ENCODE measurements at places on chromosomes 3 and 15.

- H3K36me3 ChIP-seq = no peaks in the 10 kb centered on the region
- no peak overlapping the region for H3K27ac ChIP-seq
- no peak for DNase-seq
- H3K27me3 ChIP-seq = peaks cover 31% of the 10 kb centered on the region
Observed at GRCh38 chr15:47959617-47960413, 161.0 kb upstream of the SLC24A5 start.

DNA sequence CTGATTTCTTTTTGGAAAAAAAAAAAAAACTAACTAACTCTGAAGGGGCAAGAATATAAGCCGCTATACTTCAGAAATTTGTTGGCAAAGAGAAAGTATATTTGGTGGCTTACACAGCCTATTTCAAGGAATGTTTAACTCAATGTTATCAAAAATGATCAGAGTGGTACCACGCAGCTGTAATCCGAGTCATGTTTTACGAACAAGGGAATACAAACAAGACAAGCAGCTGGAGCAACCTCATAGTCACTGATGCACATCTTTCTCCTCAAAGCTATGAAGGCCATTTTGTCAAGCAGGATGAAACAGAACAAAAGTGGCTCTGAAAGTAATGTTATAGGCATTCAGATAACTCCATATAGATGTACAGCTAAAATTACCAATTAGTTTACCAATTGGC is 81.2 kb downstream of the SCAPER start:
- no peaks in the 10 kb centered on the region for H3K27me3 ChIP-seq
- peaks cover 17% of the 10 kb centered on the region for H3K4me1 ChIP-seq
- no peak overlapping the region for H3K4me3 ChIP-seq
- DNase-seq = no peak

DNA sequence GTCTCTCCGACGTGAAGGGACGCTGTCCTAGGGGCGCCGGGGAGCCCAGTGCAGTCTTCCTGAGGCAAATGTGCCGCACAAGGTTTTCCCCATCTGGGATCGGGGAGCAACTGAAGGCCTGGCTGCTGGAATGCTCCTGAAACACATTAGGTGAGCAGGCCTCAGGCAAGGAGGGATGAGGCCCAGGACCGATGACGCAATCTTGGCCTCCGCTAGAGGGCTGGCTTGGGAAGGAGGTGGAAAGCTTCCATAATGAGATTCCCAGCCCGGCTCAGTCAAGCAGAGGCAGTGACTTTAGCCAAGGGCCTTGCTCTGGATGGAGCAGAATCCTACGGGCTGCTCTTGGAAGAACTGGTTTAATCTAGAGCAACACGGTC is 50.8 kb downstream of the CPN2 start:
- H3K27me3 ChIP-seq = peaks cover 27% of the 10 kb centered on the region
- H3K4me3 ChIP-seq = no peak overlapping the region
- DNase-seq = no peak

DNA sequence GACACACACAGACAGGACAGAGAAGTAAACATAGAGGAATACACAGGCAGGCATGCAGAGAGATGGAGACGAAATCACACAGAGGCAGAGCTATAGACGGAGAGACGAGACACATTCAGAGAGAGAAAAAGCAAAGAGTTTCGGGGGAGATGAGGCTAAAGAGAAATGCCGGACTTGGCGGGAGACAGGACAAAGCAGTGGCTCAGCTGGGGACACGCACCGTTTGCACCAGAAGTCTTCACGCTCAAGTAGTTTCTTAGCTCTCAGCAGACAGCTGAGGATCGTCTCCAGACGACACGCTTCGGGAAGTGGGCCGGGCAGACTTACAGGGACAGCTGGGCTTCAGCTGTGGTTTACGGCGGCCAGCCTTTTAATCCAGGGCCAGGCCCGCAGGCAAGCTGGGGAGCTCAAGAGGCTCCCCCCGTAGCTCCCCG is 56.2 kb upstream of the DLG1 start:
- peaks cover 3% of the 10 kb centered on the region for H3K27me3 ChIP-seq
- H3K4me3 ChIP-seq = no peak overlapping the region
- DNase-seq = no peak
- H3K4me1 ChIP-seq = no peaks in the 10 kb centered on the region
- no peaks in the 10 kb centered on the region for H3K36me3 ChIP-seq

- no peak overlapping the region for H3K27ac ChIP-seq
- no peaks in the 10 kb centered on the region for H3K36me3 ChIP-seq
- no peak for DNase-seq
- H3K4me3 ChIP-seq = no peak overlapping the region
- no peaks in the 10 kb centered on the region for H3K27me3 ChIP-seq
Observed at GRCh38 chr3:162507397-162507796, 1010.8 kb downstream of the OTOL1 start.

GRCh38 chr3:44842376-44842775 is 19.3 kb upstream of the TMEM42 start:
- DNase-seq = no peak
- peaks cover 69% of the 10 kb centered on the region for H3K36me3 ChIP-seq
- no peaks in the 10 kb centered on the region for H3K4me1 ChIP-seq
- no peaks in the 10 kb centered on the region for H3K27me3 ChIP-seq
- H3K27ac ChIP-seq = no peak overlapping the region
- H3K4me3 ChIP-seq = no peak overlapping the region

- H3K36me3 ChIP-seq = peaks cover 12% of the 10 kb centered on the region
- DNase-seq = no peak
- no peaks in the 10 kb centered on the region for H3K4me1 ChIP-seq
- H3K27me3 ChIP-seq = no peaks in the 10 kb centered on the region
- no peak overlapping the region for H3K27ac ChIP-seq
- no peak overlapping the region for H3K4me3 ChIP-seq
Observed at GRCh38 chr3:17315897-17316296, 426.5 kb downstream of the TBC1D5 start.

- H3K36me3 ChIP-seq = no peaks in the 10 kb centered on the region
- no peaks in the 10 kb centered on the region for H3K27me3 ChIP-seq
- no peak for DNase-seq
- H3K27ac ChIP-seq = peak overlapping the region; percentile 64
- peaks cover 19% of the 10 kb centered on the region for H3K4me1 ChIP-seq
Observed at GRCh38 chr3:127674790-127675189, 2.0 kb downstream of the ABTB1 start.

DNA sequence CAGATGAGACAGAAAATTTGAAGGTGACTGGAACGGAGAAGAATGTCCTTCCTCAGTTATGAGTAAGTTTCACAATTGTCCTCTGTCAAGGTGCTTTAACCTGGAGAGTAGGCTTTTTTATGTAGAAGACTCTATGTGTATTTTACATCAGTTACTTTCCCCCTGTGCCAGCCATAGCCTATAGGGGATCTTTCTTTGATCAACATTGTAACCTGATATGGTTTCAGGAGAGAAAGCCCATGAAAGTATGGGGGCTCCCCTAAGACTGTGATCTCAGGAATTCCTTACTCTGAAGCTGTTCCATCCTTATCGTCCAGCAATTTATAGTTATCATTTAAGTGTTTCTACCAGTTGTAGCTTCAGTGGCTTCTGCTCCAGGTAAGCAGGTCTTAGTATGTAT is 1076.3 kb upstream of the EPHA6 start:
- H3K4me3 ChIP-seq = no peak overlapping the region
- H3K27ac ChIP-seq = no peak overlapping the region
- no peak for DNase-seq
- no peaks in the 10 kb centered on the region for H3K36me3 ChIP-seq

DNA sequence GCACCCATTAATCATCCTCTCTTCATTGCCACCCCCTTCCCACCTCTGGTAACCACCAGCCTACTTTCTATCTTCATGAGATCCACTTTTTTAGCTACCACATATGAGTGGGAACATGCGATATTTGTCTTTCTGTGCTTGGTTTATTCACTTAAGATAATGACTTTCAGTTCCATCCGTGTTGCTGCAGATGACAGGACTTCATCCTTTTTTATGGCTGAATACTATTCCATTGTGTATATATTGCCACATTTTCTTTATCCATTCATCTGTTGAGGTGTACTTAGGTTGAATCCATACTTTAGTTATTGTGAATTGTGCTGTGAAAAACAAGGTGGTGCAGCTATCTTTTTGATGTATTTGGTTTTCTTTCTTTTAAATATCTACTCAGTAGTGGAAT is 53.3 kb upstream of the NR2C2 start:
- no peak for DNase-seq
- no peaks in the 10 kb centered on the region for H3K36me3 ChIP-seq
- H3K4me1 ChIP-seq = no peaks in the 10 kb centered on the region
- H3K27me3 ChIP-seq = no peaks in the 10 kb centered on the region
- no peak overlapping the region for H3K4me3 ChIP-seq

DNA sequence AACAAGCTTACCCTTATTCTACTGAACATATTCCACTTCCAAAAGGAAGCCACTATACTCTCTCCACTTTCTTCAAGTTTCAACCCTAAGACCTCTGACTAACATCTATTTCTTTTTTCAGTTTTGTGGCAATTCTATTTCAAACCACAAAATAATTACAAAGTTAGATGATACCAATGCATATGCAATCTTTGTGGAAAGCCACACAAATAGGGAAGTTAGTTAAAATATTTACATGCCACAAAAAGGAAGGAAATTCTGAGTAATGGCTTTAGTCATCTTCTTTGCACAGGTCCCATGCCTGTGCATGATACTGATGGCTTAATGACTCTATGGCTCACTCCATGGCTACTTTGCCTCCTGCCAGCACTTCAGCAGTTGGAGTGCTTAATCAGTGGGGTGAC is 57.0 kb upstream of the MCTP2 start:
- H3K36me3 ChIP-seq = peaks cover 1% of the 10 kb centered on the region
- H3K4me3 ChIP-seq = no peak overlapping the region
- peaks cover 4% of the 10 kb centered on the region for H3K27me3 ChIP-seq
- H3K27ac ChIP-seq = no peak overlapping the region
- peaks cover 19% of the 10 kb centered on the region for H3K4me1 ChIP-seq

DNA sequence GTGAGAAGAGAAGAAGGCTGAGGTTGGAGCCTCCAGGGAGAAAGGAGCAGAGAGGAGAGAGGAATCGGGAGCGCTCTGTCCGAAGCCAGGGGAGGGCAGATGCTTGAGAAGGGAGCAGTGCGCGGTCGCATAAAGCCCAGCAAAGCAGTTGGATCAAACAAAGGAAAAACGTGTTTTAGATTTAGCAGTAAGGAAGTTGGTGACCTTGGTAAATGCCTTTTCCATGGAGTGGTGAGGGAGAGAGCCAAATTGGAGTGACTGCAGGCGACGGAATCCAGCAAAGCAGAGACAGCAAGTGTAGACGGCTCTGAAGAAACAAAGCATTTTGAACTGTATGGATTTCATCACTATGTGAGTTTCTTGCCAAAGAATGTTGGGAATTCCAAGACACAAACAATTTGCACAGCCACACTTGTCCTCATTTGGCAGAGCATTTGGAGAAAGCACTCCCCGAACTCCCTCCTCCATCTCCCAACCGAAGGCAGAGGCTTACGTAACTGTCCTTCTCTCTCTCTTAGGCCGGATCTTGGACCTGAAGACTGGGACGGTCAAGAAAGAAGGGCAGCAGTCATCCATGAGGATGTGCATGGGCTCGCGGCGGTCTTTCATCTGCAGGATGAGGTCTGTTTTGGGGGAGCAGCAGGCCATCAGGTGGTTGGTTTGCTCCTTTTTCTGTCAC is 103.6 kb downstream of the ARNT2 start:
- H3K4me3 ChIP-seq = no peak overlapping the region
- H3K27me3 ChIP-seq = peaks cover 10% of the 10 kb centered on the region
- H3K27ac ChIP-seq = no peak overlapping the region
- H3K4me1 ChIP-seq = peaks cover 10% of the 10 kb centered on the region
- H3K36me3 ChIP-seq = peaks cover 2% of the 10 kb centered on the region
- no peak for DNase-seq

GRCh38 chr3:178711753-178712152 is 175.5 kb downstream of the KCNMB2 start:
- H3K27ac ChIP-seq = no peak overlapping the region
- no peaks in the 10 kb centered on the region for H3K27me3 ChIP-seq
- peaks cover 3% of the 10 kb centered on the region for H3K4me1 ChIP-seq
- DNase-seq = no peak

DNA sequence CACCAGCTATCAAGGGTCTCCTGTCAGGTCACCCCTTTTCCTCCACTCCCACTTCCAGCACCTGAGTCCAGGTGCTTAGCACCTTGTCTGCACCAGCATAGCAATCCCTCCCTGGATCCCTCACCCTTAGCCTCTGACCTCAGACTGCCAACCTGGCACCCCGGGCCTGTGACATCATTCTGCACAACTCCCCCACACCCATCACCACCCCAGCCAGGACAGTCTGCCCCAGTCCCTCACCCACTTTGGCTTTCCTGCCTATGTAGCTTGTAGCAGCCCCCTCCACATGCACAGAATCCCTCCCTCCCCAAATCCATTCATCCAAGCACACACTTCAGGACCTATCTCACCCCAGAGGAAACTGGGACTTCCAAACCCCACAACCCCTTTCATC is 819 bp upstream of the PLXNB1 start:
- H3K4me3 ChIP-seq = peak overlapping the region; percentile 11
- no peak for DNase-seq
- peaks cover 9% of the 10 kb centered on the region for H3K4me1 ChIP-seq
- no peak overlapping the region for H3K27ac ChIP-seq
- H3K27me3 ChIP-seq = peaks cover 7% of the 10 kb centered on the region

DNA sequence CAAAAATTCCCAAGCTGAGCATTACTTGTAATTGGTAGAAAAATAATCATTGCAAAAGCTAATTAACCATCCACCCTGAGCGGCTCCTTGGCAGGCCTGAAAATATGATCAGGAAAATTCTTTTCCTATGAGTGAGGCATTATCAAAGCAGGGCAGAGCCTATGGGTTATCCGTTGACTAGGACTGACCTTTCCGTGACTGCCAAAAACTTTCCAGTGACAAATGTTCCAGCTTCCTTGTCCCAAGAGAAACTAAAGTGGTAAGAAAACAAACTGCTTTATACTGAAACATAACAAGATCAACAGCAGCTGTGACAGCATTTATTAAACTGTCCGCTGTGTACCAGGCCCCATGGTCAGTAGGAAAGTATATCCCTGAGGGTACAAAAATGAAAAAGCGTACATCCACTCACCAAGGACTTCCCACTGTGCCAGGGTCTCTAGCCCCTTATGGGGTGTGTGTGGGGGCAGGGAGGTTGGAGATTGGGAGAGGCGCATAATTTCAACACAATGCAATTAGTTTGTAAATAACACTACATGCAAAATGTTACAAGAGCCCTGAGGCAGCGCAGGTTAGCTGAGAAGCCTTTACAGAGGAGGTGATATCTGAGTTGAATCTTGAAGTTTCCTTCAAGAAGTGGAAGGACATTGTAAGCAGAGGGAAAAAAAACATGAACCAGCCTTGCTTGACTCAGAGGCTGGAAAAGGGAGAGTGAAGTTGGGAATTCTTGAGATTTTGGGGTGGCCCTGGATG is 8.5 kb downstream of the LIPC start:
- no peaks in the 10 kb centered on the region for H3K27me3 ChIP-seq
- no peak for DNase-seq
- H3K4me3 ChIP-seq = no peak overlapping the region
- H3K36me3 ChIP-seq = peaks cover 3% of the 10 kb centered on the region
- peaks cover 31% of the 10 kb centered on the region for H3K4me1 ChIP-seq
- H3K27ac ChIP-seq = peak overlapping the region; percentile 9

All from activated naive CD8-positive, alpha-beta T cell treated with anti-CD3 and anti-CD28 coated beads for 36 hours (primary cell).